ENCODE measurements at places on chromosomes 16 and 17.

DNA sequence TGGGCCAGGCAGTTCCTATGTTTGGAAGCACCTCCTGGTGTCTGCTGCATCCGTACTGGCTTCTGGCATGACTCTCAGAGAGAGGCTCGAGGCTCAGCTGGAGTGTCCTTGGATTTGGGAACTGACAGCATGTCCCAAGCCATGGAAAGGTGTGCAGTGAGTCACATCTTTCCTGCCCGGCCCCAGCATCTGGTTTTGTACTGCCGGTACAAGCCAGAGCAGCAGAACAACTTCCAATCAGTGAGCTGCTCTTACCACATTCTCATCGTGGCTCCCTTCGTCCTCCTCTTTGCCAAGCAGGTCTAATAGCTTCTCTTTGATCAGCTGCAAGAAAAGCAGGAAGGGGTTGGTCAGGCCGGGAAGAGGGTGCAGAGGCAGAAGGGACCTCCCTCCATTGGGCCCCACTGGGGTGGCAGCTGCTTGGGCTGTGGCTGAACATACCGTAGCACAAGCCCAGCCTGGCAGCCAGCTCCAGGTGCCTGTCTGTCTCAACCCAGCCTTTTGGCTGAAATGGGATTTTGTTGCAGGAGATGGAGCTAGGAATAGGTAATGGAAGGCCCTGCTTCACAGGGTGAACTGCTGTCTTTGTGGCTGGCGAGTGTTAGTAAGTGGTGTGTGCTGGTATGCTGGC, 24.2 kb downstream of the SPACA3 start:
- no peak for DNase-seq

GRCh38 chr17:62591333-62591732, 36.1 kb upstream of the MRC2 start:
- DNase-seq: no peak

DNA sequence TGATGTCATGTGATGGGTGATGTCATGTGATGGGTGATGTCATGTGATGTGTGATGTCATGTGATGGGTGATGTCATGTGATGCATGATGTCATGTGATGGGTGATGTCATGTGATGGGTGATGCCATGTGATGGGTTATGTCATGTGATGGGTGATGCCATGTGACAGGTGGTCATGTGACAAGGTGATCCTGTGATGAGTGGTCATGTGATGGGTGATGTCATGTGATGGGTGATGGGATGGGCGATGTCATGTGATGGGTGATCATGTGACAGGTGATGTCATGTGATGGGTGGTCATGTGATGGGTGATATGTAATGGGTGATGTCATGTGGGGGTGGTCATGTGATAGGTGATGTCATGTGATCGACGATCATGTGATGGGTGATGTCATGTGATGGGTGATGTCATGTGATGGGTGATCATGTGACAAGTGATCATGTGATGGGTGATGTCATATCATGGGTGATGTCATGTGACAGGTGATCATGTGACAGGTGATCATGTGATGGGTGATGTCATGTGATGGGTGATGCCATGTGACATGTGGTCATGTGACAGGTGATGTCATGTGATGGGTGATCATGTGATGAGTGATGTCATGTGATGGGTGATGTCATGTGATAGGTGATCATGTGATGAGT, 17.2 kb downstream of the CD300LB start:
- peak; percentile 38 for DNase-seq

DNA sequence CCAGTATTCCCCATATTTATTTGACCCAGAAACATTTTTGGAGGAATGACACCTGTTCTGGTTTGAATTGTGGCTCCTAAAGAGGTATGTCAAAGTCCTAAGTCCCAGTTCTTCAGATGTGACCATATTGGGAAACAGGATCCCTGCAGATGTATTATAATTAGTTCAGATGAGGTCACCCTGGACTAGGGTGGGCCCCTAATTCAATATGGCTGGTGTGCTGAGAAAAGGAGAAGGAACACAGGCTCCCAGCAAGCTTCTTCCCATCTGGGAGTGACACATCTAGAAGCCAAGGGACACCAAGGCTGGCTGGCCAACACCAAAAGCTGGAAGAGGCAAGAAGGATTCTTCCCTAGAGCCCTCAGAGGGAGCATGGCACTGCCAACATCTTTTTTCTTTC, 3.8 kb upstream of the GCSH start:
- no peak for DNase-seq

DNA sequence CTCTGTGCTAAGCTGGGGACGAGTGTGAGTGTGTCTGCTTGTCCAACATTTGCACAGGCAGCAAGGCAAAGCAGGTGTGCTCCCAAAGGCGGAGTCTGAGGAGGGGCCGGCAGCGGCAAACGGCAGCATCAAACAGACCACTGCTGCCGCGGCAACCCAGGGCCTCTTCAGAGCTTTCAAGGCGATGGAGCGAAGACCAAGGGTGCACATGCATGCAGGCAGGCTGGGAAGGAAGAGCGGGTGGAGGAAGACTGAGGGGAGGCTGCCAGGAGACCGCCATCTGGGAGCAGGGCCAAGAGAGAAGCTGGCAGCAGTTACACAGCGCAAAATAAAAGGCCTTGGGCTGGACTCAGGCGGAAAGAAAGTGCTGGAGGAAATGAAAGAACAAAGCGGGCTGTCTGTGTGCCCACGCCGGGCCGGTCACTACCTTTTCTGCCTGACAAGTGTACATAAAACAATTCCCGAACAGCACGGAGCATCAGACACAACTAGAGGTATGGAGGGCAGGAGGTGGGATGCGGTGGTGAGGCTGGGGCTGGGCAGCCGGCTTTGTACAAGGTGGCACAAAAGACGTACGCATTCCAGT, 8.5 kb downstream of the TIMM22 start:
- no peak for DNase-seq

GRCh38 chr16:87936375-87937230, at the start of gene CA5A:
Gene CA5A (minus strand): TSS chr16:87936529. CDS start chr16:87936450, 79 bp downstream.
- no peak for DNase-seq

- no peak for DNase-seq
Measured at GRCh38 chr17:58316260-58316960, 12.2 kb downstream of the TSPOAP1 start.

DNA sequence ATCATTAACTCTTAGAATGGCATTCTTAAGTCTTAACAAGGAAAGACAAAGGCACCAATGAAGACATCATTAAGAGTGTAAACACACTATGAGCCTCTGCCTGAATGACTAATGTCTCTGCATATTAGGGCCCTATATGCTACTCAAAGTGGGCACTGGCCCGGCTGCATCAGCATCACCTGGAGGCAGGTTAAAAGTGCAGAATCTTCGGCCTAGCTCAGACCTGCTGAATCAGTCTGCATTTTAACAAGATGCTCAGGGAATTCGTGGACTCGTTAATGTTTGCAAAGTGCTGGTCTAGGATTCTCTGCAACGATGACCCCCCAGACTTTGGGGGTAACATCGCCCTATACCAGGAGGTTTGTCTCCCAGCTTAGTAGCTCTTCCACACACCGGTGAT, 6.7 kb downstream of the MPP3 start:
- no peak for DNase-seq

- DNase-seq: no peak
Measured at GRCh38 chr16:55482056-55482455, 3.1 kb downstream of the MMP2 start.

DNA sequence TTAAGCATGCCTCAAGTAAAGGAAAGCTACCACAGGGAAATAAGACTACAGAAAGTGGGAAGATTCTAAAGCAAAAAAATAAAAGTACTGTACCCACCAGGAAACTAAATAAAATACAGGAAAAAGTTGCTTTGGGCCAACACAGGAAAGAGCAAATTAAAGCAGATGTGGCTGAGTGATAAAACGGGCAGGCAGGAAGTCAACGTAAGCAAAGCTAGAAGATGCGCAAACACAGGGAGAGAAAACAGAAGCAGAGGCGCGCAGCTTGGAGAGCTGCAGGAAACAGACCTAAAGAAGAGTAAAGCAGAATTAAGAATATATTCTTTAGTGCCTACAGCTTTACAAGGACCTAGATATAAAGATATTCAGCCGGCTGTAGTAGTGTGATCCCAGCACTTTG, 21.7 kb downstream of the USP36 start:
- DNase-seq: no peak

- no peak for DNase-seq
Measured at GRCh38 chr17:8963647-8964258, 1.8 kb downstream of the PIK3R5 start.

GRCh38 chr17:40097931-40098845, 2.2 kb downstream of the NR1D1 start:
- no peak for DNase-seq

DNA sequence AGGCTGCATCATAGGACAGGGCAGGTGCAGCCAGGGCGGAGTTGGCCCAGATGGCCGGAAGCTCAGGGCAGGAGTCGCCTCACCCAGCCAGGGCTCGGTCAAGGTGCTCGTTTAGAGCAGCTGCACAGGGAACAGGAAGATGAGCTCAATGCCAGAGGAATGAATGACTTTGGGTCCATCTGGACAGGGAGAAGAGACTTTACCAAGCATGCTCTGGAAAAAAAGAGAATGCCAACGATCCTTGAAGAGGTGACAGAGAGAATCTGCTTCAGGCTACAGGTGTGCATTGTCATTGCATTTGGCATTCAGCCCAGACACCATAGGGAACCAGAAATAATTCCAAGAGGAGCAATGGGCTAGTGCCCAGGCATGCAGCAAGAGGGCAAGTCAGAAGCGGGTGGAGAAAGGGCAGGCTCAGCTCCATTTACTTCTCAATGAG, 6.7 kb upstream of the MPP3 start:
- DNase-seq: no peak

GRCh38 chr16:52834736-52835465, 217.8 kb downstream of the CHD9NB start:
- no peak for DNase-seq

- no peak for DNase-seq
Measured at GRCh38 chr17:2693561-2694380, 17.8 kb downstream of the CLUH start.

- DNase-seq: no peak
Measured at GRCh38 chr17:77453613-77454241, 313.0 kb downstream of the SEC14L1 start.

- DNase-seq: no peak
Measured at GRCh38 chr17:55625521-55625920, 97.1 kb downstream of the TMEM100 start.

DNA sequence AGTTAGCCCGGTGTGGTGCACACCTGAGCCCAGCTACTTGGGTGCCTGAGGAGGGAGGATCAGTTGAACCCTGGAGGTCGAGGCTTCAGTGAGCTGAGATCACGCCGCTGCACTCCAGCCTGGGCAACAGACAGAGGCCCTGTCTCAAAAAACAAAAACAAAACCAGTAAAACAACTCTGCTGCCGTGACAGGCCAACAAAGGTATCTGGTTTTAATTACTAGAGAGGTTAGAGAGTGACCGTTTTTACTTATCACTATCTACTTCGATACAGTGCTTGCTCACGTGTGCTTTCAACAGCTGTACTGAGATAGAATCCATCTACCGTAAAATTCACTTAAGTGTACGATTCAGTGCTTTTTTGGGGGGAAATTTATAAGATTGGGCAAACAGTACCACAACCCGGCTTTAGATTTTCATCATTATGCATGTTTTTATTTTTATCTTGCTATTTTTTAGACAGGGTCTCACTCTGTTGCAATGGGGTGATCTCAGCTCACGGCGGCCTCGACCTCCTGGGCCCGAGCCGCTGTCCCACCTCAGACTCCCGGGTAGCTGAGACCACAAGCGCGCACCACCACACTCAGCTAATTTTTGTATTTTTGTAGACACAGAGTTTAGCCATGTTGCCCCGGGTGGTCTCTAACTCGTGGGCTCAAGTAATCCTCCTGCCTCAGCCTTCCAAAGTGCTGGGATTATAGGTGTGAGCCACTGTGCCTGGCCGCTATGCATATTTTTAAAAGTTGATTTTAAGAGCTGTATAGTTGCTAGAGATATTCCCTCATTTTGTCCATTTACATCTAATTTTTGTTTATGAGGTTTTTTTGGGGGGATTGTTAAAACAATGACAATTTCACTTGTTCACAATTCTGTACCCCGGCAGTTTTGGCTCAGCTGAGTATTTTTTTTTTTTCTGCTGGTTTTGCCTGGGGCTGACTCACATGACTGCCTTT, 30.9 kb downstream of the SERPINF1 start:
- DNase-seq: no peak

- DNase-seq: no peak
Measured at GRCh38 chr16:19523184-19523558, 571 bp upstream of the CCP110 start.

- DNase-seq: no peak
Measured at GRCh38 chr16:27436065-27436464, 34.1 kb downstream of the IL21R start.

DNA sequence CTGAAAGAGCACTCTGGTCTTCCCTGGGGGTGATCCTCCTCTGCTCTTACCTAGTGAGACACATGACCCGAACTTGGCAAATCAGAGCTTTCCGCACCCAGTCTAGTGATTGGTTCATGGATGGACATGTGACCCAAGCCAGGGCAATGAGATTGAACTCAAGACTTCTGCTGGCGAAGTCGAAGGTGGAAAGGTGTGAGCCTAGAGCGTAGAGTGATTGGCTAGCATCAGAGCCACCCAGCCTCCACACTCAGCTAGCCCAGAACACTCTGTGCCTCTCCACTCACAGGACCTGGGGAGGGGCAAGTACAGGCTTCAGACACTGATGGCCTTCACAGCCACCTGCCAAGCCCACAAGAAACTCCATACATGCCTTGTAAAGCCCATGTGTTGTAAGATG, 17.6 kb downstream of the ATPAF2 start:
- no peak for DNase-seq
